Right forelimb (tissue), 1 donor: ENCODE measurements at places on chromosomes 12 and 14.

- no peak for DNase-seq
These were observed 47.8 kb downstream of the ACSS3 start for GRCh38 chr12:81125691-81126090.

DNA sequence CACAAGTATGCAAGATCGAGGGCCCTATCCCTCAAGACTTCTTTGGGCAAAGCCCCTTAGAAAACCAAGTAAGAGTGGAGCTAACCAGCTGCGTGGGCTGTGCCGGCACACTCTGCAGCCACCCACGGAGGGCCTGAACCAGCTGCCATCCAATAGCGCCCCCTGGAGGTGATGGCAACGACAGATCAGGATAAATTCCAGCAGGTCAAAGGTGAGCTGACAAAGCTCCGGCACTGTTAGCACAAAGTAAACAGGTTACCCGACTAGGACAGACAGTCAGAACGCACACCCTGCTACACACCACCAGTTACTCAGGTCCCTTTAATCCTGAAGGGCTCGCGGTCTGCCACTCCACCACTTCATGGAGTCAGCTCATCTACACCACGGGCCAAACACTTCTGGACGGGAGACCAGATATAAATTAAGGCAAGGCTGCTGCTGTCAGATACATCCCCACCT is 4.9 kb downstream of the ZBTB39 start:
- DNase-seq = no peak

DNA sequence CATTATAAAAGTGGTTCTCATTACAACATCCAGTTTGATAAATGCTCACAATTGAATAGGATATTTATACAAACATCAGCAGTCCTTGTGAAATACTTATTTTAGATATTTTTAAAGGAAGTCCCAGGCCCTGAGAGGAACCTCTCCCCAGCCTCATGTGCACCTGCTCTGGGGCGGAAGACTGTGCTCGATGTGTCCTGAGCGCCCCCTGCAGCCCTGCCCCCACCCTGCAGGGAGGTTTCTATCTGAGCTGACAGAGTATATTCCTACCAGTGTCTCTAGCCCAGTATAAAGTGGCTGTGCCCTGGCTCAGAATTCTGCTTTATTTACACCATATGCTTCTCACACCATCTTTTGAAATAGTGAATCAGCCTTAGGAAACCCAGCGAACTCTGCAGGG is 1349.1 kb downstream of the TMEM121 start:
- no peak for DNase-seq

DNA sequence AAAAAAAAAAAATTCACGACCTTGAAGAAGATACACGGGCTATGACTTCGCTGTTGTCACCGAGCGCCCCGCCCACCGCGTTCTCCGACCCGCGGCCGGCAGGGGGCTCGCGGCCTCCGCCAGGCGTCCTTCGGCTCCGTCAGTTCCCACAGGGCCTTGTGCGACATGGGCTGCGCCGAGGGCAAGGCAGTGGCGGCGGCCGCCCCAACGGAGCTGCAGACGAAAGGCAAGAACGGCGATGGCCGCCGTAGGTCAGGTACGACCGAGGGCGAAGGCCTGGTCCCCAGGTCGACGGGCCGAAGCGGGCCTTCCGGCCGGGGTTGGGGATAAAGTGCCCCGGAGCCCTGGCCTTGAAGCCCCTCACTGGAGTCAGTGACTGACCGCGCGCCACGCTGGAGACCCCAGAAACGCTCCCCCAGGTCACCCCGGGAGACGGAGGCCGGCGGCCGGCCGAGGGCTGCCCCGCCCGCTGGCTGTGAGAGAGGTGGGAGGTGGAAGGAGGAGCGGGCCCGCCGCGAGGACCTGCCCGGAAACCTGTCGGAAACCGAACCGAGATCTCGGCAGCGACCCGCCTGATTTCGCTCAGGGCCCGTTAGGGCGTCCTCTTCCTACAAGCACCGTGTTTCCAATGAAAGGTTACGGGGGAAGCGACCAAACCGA is at the start of gene TXNRD1:
TXNRD1 (plus strand) TSS at position 142 of the 660 bp plus-strand sequence; CDS start at position 166, 24 bp downstream.
- DNase-seq = peak; percentile 84

- DNase-seq = no peak
These were observed 13.8 kb upstream of the DGLUCY start for GRCh38 chr14:91100102-91100501.

- no peak for DNase-seq
These were observed 34.2 kb upstream of the NINJ2 start for GRCh38 chr12:697481-697880.

- no peak for DNase-seq
These were observed 431 bp downstream of the HIP1R start for GRCh38 chr12:122835750-122836026.

DNA sequence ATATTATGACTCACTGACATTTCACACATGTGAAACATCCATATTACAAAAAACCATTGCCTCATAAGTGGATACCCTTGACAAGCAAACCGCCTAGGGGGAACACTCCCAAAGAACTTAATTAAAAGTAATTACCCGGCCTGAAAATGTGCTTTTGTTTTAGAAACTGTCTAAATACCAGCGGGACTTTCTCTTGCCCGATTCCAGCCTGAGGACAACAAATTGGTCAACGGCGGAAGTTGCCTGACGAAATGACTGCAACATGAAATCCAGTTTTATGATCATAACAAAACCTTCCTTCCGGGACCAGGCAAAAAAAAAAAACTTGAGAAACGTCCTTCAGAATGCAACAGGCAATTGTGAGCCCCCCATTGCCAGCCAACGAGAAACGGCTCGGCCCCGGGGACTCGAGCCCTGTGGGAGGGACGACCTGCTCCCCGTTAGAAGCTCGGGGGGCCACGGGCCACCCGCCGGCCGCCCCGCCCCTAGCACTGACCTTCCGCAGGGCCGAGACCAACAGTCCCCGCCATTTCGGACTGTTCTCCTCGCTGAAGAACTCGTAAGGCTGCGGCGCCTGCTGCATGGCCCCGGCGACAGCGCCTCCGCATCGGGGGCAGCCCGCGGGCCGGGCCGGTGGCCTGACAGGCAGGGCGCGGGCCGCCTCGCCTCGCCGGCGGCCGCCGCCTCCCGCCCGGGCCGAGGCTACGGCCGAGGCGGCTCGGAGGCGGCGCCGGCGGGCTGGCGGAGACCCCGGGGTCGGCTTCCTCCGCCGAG is 490 bp downstream of the SOS2 start:
- DNase-seq = peak; percentile 74

- no peak for DNase-seq
These were observed 78.2 kb downstream of the PHLDA1 start for GRCh38 chr12:75953312-75953906.

- no peak for DNase-seq
These were observed 822.8 kb downstream of the GALC start for GRCh38 chr14:87170179-87170578.

DNA sequence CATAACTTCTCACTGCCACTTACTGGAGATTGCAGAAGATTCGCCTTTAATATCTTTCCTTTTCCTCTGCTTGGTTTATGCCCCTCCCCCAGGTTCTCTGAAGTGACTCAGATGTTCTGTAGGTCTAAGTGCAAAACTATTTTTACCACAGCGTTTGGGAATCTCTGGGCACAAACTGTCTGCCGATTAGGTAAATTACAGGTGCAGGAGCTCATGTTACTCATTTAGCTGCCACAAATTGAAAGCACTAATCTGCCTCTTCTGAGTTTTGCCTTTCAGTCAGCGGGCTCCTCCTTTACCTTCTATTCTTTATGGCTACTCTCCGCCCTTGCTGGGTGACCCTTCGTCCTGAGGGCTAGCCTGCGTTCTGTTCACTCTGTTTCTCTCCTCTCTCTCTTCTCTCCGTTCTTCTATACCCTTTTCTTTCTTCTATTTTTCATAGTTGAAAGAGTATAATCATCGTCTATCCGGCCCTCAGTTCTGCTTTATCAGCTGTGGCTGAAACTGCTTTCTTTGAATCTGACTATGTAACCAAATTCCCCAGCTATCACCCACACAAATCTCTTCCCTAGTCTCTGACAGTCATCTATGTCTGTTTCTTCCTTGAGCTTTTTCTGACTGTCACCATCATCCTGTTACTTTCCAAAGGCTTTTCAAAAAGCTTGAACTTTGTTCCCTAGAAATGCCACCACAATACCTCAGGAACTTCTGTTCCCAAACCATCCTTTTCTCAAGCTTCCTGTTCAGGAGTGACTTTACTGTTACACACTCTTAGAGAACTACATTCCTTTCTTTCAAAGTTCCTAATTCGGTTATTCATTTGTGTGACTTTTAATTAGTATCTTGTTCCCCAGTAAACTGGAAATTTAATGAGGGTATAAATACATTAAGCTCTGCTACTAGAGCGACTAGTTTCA is 4.3 kb upstream of the MYF6 start:
- DNase-seq = no peak

DNA sequence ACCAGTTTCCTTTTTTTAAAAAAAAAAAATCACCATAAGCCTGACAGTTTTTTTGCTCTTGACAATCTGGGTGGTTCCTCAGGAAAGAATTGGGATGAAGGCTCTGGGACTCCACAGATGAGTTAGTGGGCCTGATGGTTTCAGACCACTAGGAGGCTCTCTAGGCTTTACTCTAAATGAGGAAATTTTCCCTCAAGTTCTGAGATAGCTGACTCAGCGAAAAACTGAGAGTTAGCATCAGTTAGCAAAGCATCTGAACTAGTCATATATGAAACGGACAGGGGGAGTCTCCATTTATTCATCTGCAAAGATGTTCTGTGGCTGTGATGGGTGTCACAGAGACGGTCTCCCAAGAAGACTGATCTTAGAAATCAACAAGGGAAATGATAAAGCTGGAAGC is 314.3 kb upstream of the OR4E1 start:
- no peak for DNase-seq

DNA sequence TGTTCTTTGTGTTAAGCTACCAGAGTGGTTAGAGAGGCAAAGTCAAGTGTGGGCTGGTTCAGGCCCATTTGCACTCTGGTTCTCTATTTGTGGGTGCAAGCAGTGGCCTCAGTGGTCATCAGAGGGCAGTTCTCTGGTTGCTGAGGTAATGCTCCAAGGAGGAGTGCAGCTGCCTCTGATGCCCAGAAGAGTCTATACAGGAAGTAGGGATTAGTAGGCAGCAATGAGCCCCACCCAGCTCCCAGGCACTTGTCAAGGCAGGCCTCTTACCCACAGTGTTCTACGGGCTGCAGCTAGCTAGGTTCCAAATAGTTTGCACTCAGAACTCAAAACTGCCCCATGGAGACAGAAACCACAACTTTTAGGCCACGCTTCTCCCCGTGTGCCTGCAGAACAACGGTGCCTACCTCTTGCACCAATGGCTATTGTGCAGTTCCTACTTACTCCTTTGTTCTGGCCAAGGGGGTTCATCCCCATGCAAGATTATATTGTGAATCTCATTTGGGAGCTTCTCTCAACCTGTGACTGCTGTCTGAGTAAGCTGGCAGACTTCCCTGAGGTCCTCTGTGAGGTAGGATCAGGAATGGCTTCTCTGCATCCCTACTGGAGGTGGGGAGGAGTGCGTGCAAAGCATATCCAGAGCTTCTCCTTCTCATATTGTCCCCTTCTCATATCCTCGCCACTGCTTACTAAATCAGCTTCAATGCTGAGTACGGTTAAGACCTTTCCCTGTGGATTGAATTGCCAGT is 410.3 kb upstream of the LMO3 start:
- DNase-seq = no peak

GRCh38 chr14:85250414-85251189 is 279.3 kb upstream of the FLRT2 start:
- DNase-seq = no peak

- no peak for DNase-seq
These were observed 892 bp downstream of the TCHP start for GRCh38 chr12:109900752-109901580.

GRCh38 chr14:54818201-54819133 is 84.2 kb downstream of the GCH1 start:
- no peak for DNase-seq

DNA sequence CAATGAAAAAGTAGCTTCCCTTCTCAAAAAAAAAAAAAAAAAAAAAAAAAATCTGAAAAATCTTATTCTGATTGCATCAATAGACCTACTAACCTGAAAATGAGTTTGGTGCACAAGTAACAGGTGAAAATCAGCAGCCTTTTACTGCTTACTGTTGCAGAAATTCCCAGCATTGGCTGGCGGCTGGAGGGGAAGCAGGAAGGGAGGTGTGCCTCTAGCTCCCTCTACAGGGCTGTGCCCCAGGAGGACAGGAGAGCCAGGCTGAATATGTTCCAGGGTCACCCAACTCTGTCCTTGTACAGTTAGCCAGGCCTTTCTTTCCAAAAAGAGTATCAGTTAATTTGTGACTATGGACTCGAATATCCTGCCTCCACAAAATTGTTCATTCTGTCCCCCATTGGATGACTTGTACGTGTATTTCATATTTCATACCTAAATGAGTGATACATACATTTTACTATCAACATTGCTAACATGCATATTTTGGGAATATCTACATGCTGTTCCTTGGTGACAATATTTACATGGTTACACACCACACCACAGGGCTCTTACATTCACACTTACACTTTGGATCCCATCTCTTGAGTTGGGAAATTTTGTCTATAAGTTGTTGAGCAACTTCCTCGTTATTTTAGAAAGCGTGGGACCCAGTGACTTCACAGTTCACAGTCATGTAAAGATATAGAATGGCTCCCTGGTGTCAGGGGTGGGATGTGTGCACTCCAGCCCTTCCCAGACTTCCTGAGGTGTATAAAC is 124.8 kb downstream of the SAMD4A start:
- peak; percentile 77 for DNase-seq

DNA sequence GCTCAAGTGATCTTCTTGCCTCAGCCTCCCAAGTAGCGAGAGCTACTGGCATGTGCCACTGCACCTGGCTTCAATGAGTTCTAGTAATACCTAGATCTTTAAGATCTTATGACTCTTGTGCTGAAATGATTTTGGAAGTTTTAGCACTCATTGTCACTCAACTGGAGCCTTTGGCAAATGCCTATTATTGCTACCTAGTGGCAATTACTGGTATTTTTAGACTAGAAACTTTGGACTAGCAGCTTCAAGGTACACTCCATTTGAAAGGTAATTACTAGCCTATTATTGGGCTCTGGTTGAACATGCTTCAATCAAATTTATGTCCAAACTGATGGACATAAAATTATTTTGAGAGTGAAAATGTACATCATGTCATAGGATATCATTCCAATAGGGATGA is 80.7 kb upstream of the MUCL1 start:
- DNase-seq = no peak

DNA sequence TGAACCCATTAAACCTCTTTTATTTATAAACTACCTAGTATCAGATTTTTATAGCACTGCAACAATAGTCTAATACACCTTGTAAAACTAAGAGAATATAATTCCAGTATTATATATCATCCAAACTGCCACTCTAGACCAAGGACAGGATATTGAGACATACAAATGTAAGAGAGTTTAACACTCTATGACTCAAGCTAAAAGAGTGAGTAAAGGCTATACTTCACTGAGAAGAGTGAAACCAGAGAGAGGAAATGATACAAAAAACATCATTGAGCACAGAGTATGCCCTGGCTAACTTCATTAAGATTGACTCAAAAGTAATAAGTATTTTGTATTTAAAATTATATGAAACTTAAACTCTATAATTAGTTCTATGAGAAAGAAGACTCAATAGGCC is 1951.9 kb upstream of the SEL1L start:
- DNase-seq = no peak
